ENCODE measurements at places on chromosomes 2 and 18. TPM values are rescaled to one million over a fixed set of nuclear protein-coding genes. Genes with fewer than 3 reads are reported as not detected.

DNA sequence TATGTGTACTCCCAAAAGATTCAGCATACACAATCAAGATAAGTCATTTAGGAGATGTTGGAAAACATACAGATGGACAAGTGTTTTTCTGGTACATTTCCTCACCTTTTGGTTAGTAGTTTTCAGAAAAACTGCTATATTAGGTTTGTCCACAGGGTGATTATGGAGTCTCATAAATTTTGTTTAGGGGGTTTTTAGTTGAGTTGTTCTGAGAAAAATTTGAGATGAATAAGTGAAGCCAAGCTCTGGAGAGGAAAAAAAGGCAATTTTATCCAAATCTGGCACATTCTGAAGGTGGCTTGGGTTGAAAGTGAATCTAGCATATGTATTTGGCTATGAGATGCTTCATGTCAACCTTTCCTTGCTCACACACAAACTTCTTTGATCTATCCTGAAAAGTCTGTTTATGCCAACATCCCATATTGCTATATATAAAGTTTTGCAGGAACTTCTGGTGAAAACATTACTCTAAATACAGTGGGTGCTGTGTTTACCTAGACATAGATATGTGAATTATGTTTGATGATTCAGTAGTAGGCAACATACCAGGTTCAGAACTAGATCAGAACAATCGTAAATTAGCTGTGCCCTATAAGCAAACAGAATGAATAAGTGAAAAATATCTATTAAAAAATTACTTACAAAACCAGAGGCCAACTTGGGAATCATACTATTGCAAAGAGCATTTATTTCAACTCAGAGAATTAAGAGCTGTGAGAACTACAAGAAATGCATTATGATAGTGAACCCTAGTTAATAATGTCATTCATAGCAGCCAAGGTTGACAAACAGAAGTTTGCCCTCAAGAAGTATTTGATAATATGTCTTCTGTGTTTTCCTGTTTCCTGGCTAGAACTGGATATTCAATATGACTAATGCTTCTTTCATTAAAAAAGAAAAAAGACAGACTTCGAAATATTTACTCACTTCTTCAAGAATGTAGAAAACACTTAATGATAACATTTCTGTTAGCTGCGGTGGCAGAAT is 552.0 kb downstream of the IRS1 start:
- no peak overlapping the region for H3K4me3 ChIP-seq
- no peaks in the 10 kb centered on the region for H3K4me1 ChIP-seq
- H3K36me3 ChIP-seq = no peaks in the 10 kb centered on the region
- DNase-seq = no peak
- H3K27ac ChIP-seq = no peak overlapping the region
- H3K27me3 ChIP-seq = peaks cover 6% of the 10 kb centered on the region

- H3K27ac ChIP-seq = no peak overlapping the region
- peaks cover 5% of the 10 kb centered on the region for H3K36me3 ChIP-seq
- H3K4me1 ChIP-seq = no peaks in the 10 kb centered on the region
Observed at GRCh38 chr2:70024284-70024683, 62.9 kb upstream of the ASPRV1 start.

GRCh38 chr18:8299054-8299980 is 309.9 kb upstream of the RAB12 start:
- no peaks in the 10 kb centered on the region for H3K27me3 ChIP-seq
- no peak for DNase-seq
- H3K27ac ChIP-seq = no peak overlapping the region
- H3K4me3 ChIP-seq = no peak overlapping the region
- H3K36me3 ChIP-seq = no peaks in the 10 kb centered on the region

B3GNT7 gene
- total RNA-seq = 0.29 TPM

- DNase-seq = no peak
- H3K27ac ChIP-seq = no peak overlapping the region
- H3K4me1 ChIP-seq = peaks cover 21% of the 10 kb centered on the region
- no peaks in the 10 kb centered on the region for H3K36me3 ChIP-seq
Observed at GRCh38 chr18:31647127-31647753, 37.1 kb downstream of the B4GALT6 start.

CXCR2 gene
- 0.22 TPM for total RNA-seq

- no peak overlapping the region for H3K4me3 ChIP-seq
- H3K27ac ChIP-seq = no peak overlapping the region
- no peaks in the 10 kb centered on the region for H3K36me3 ChIP-seq
- no peaks in the 10 kb centered on the region for H3K27me3 ChIP-seq
- DNase-seq = no peak
Observed at GRCh38 chr18:69961718-69962117, 14.0 kb upstream of the CD226 start.

DNA sequence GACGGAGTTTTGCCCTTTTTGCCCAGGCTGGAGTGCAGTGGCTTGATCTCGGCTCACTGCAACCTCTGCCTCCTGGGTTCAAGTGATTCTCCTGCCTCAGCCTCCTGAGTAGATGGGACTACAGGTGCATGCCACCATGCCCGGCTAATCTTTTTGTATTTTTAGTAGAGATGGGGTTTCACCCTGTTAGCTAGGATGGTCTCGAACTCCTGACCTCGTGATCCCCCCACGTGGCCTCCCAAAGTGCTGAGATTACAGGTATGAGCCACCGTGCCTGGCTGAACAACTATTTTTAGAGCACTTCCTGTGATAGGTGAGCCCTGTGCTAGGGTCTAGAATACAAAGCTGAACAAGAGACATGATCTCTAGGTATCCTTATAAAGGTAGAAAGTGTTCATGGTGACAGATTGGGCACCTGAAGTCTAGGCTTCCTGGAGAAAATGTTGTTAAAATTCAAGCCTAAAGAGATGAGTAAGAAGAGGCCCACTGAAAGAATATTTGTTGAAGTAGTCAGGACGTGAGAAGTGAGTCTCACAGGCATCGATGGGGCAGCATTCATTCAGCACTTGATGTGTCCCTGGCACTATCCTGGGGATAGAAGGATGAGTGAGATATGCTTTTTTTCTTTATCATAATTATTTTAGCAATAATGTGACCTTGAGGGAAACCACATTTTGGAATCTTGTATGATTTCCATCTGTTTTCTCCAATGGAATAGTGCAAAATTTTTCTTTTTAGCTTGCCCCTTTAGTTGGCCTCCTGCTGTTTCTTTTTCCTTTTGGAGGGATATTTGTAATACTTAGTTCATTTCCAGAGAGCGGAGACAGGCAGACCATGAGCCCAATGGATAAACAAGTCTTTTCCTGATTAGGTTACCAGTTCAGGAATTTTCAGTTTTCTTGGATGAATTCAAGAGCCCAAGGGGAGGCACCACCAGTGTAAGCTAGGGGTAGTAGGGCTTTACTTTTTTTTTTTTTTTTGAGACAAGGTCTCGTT is 5.1 kb downstream of the ZNF236 start:
- no peak overlapping the region for H3K4me3 ChIP-seq
- peak overlapping the region; percentile 54 for H3K27ac ChIP-seq
- H3K36me3 ChIP-seq = peaks cover 9% of the 10 kb centered on the region
- no peaks in the 10 kb centered on the region for H3K27me3 ChIP-seq

DNA sequence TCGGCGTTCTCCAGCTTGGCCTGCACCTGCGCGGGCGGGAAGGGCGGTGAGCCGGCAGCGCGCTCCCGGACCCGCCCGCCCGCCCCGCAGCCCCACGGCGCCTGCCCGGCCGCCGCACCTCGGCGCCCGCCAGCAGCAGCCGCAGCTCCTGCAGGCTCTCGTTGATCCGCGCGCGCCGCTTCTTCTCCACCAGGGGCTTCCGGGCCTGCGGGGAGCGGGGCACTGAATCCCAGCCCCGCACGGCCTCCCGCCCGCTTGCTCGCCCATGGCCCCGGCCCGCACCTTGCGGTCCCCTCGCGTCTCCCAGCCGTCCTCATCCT is 335 bp downstream of the HES6 start:
- H3K36me3 ChIP-seq = peaks cover 4% of the 10 kb centered on the region
- DNase-seq = peak; percentile 27
- H3K4me1 ChIP-seq = peaks cover 2% of the 10 kb centered on the region
- H3K27me3 ChIP-seq = peaks cover 37% of the 10 kb centered on the region

DNA sequence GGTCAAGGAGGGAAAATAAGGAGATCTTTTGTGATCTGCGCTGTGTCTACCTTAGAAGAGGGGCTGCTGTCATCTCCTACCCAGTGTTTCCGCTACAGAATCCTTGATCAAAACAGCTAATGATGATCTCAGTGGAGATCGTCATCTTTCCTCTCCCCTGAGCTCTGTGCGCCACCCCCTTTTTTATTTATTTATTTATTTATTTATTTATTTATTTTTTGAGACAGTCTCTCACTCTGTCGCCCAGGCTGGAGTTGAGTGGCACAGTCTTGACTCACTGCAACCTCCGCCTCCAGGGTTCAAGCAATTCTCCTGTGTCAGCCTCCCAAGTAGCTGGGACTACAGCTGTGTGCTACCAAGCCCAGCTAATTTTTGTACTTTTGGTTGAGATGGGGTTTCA is 55.5 kb downstream of the SERTAD2 start:
- no peaks in the 10 kb centered on the region for H3K36me3 ChIP-seq
- H3K4me3 ChIP-seq = no peak overlapping the region
- no peak overlapping the region for H3K27ac ChIP-seq

- no peak overlapping the region for H3K27ac ChIP-seq
- DNase-seq = no peak
- H3K36me3 ChIP-seq = no peaks in the 10 kb centered on the region
- peaks cover 3% of the 10 kb centered on the region for H3K4me1 ChIP-seq
- no peak overlapping the region for H3K4me3 ChIP-seq
- peaks cover 70% of the 10 kb centered on the region for H3K27me3 ChIP-seq
Observed at GRCh38 chr2:236176951-236177350, 8.8 kb upstream of the GBX2 start.

DNA sequence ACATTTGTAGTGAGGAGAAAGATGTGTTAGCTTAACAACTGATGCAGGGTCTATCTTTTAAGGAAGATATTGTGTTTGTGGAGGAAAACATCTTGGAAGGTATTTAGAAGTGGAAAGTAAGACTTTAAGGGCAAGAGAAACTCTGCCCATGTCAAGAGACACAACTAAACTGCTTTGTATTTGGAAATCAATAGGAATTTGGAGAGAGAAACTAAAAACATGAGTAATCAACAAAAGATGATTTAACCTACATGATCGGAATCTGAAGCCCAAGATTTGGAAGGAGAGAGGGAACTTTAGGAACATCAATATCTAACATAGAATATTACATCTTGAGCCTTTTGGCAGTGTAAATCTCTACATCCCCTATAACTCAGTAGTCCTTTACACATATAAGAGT is 184.2 kb upstream of the COL3A1 start:
- no peak for DNase-seq
- H3K27me3 ChIP-seq = no peaks in the 10 kb centered on the region
- no peaks in the 10 kb centered on the region for H3K4me1 ChIP-seq
- no peak overlapping the region for H3K27ac ChIP-seq
- H3K4me3 ChIP-seq = no peak overlapping the region
- no peaks in the 10 kb centered on the region for H3K36me3 ChIP-seq

KIF1A gene
- total RNA-seq = 10.2 TPM

- peaks cover 7% of the 10 kb centered on the region for H3K36me3 ChIP-seq
- H3K27ac ChIP-seq = no peak overlapping the region
- DNase-seq = no peak
- H3K4me1 ChIP-seq = no peaks in the 10 kb centered on the region
- peaks cover 2% of the 10 kb centered on the region for H3K27me3 ChIP-seq
- H3K4me3 ChIP-seq = no peak overlapping the region
Observed at GRCh38 chr2:235601960-235602704, 108.3 kb downstream of the AGAP1 start.

DNA sequence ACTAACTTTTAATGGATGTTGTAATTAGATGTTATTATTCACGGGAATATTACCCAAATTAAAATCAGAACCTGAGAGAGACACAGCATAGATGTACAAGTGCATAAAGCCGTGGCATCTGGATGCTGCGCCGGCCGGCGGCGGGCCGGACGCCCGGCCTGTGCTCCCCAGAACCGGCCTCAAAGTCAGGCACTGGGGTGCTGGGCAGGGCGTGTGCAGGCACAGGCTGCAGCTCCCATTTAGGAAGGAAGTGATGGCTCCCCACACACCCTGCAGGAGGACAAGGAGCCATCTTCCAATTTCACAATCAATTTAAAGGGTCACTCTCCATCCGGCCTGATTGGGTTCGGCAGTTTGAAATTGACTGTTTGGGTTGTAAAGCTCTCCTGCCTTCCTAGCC is 367.7 kb upstream of the SALL3 start:
- no peaks in the 10 kb centered on the region for H3K4me1 ChIP-seq
- H3K4me3 ChIP-seq = no peak overlapping the region
- H3K27me3 ChIP-seq = peaks cover 3% of the 10 kb centered on the region
- H3K27ac ChIP-seq = no peak overlapping the region

SLC30A3 gene
- total RNA-seq = 0.43 TPM

DNA sequence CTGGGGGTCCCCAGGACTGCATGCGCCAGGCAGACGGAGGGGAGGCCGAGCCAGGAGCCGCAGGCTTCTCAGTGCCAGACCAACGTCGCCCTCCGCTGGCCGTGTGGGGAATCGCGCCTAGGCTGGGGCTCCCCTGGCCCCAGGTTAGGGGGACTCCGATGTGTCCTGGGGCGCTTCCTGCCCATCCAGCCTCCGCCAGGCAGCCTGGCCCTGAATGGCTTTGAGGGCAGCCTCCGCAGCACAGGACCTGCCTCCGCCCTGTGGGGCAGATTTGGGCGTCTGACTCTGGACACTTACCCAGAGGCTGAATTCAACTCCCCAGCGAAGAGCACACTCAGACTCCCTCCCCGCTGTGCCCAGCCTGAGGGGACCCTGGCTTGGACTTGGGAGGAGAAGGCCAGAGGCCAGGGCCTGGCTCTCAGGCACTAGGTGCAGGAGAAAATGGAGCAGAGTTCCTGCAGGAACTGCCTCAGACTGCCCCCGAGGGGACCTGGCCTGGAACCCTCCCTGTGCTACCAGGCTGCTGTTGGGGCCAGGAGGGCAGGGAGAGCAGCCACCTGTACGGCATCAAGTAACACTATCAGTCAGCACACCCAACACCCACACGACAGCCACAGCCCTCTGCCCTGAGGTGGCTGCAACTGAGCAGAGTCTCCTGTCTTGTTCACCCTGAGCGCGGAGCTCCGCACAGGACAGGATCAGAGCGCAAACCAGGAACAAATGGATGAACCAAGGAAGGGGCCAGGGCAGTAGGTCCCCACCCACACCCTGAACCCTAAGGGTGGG is 597 bp upstream of the TEKT4 start:
- no peaks in the 10 kb centered on the region for H3K4me1 ChIP-seq
- no peak overlapping the region for H3K27ac ChIP-seq
- H3K4me3 ChIP-seq = no peak overlapping the region
- peaks cover 2% of the 10 kb centered on the region for H3K27me3 ChIP-seq

DNA sequence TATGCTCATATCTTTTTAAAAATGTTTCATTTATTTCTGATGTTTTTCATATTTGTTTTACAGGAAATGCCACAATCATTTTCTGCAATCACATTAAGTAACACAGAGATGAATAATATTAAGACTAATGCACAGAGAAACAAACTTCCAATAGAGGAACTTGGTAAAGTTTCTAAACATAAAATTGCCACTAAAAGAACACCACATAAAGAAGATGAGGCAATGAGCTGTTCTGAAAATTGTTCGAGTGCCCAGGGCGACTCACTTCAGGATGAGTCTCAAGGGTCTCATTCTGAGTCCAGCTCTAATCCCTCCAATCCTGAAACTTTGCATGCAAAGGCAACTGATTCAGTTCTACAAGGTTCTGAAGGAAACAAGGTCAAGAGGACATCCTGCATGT is 70.4 kb downstream of the APLF start:
- DNase-seq = no peak
- no peaks in the 10 kb centered on the region for H3K27me3 ChIP-seq
- H3K27ac ChIP-seq = no peak overlapping the region
- no peak overlapping the region for H3K4me3 ChIP-seq
- H3K36me3 ChIP-seq = peaks cover 3% of the 10 kb centered on the region
